ENCODE measurements at places on chromosomes 5 and 9. TPM values are rescaled to one million over a fixed set of nuclear protein-coding genes. Genes with fewer than 3 reads are reported as not detected.

Gene HTR4
- polyA plus RNA-seq: 0.05 TPM

Gene HTR1A
- polyA plus RNA-seq: not detected

Gene NXNL2
- polyA plus RNA-seq: 0.34 TPM

Gene PTGR1
- 16.5 TPM for polyA plus RNA-seq

GRCh38 chr5:130171699-130172098 is 267.4 kb downstream of the CHSY3 start:
- DNase-seq: no peak

- no peak for DNase-seq
Measured at GRCh38 chr9:19408316-19408692, 505 bp upstream of the ACER2 start.

GRCh38 chr5:151465476-151465875 is 18.1 kb downstream of the SLC36A1 start:
- no peak for DNase-seq

DNA sequence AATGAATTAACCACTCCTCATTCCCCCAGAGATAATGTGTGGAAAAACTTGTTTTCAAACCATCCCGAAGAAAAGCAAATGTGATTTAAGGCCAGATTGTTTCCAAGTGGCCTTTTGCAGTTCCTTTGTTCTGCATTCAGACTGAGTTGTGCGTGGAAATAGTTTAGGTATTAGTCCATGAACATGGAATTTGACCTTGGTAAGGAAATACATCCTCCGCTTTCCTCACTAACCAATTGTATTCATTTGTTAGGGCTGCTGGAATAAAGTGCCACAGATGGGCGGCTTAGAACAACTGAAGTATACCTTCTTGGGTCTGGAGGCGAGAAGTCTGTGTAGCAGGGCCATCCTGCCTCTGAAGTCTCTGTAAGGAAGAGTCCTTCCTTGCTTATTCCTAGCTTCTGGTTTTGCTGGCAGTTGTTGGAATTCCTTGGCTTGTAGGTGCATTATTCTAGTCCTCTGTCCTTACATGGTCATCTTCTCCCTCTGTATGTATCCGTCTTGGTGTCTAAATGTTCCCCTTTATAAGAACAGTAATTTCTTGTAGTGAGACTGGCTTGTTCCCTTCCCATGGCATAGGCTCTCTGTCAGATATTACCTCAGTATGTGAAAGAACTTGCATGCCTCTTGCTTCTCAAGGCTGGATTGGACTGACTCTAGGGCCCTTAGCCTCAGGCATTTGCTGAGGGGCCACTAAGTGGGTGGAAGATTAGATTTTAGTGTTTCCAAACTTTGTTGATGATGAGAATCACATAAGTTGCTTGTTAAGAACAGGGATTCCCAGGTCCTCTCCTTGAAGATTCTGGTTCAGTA is 53.9 kb downstream of the RAI14 start:
- DNase-seq: no peak

DNA sequence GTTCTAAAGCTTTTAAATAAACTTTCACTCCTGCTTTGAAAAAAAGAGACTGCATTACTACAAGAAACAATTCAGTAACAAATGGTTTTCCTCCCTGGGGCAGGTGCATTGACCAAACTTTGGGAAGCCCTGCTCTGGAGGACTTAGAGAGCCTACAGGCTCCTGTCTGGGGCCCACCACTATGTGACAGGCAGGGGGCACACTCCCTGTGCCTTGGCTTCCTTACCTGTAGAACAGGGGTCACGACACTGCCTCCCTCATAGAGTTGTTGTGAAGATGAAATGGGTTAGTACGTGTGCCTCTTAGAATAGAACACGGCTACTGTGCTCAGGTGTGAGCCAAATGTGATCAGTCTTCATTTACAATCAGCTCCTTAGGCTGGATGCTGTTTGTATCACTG is 130.1 kb downstream of the GPBP1 start:
- no peak for DNase-seq

- DNase-seq: peak; percentile 57
Measured at GRCh38 chr5:109689740-109690241, at the start of gene MAN2A1. Gene MAN2A1 (plus strand): TSS chr5:109689927. CDS start chr5:109690418, 491 bp downstream.

GRCh38 chr9:27412963-27413362 is 111.1 kb upstream of the IFNK start:
- DNase-seq: no peak

GRCh38 chr9:2681981-2682380 is 35.3 kb upstream of the KCNV2 start:
- no peak for DNase-seq

Data from thymus (tissue), 14 donors.